ENCODE measurements at places on chromosomes 2 and 18.

DNA sequence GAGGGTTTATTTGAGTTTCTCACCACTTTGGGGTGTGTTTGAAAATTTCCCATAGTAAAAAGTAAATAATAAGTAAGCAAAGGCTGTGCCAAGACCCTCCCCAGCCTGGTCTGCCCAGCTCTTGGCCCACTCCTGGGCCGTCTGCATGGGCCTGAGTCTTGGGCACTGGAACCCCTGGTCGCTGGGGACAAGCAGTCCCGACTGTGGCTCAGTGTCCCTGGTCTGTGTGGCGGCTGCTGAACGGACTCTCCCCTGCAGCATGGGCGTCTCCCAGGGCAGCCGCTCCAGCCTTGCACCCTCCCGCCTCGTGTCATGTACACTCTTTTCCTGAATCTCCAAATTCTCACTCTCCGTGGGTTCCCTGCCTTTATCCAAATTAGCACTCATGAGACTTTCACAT is 7.2 kb upstream of the ASPRV1 start:
- no peak for DNase-seq

DNA sequence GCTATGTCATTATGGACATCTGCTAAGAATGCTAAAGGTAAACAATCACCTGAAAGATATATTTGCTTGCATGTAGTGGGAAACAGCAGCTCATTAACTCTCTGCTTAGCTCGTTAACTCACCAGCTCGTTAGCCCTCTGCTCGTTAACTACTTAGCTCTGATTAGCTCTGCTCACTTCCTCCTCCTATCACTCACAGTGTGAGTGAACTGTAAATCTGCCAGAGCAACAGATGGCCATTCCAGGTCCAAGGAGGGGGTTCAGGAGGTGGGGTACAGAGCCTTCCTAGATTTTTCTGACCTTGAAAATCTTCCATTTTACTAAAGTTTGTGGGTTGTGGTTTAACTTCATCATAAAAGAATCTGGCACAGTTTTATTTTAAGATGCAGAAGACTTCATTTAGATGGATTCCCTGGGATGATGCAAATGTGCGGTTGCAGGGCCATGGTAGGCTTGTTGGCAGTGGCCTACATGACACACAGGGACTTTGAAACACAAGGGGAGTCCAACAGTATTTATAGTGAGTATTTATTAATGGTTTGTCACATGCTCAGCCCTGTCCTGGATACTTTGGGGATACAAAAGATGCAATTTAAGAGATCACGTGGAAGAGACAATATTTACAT is 1633.7 kb upstream of the CELF4 start:
- no peak for DNase-seq

DNA sequence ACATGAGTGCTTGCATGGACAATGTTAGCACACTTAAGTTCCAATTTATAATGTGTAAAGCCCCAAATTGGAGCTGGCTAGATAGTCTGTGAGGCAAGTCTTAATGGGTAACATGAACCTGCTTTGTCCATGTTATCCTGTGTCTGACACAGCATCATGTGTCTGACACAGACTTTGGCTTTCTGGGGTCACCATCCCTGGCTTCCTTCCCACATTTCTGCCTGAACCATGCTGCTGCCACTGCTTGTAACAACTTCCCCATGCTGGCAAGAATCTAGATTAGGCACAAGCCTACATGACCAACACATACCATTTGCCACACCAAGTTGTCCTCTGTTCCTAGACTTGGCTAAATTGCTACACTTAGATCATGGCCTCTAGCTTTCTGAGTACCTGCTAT is 49.8 kb upstream of the ZBTB7C start:
- no peak for DNase-seq

GRCh38 chr2:10233131-10234012 is 69.3 kb upstream of the HPCAL1 start:
- DNase-seq, result no peak

- no peak for DNase-seq
Observed at GRCh38 chr2:216082117-216082711, 495 bp downstream of the TMEM169 start.

GRCh38 chr18:12701161-12701560 is 1.4 kb downstream of the CEP76 start:
- DNase-seq, result no peak

- no peak for DNase-seq
Observed at GRCh38 chr2:54503828-54504227, 47.7 kb downstream of the SPTBN1 start.

- no peak for DNase-seq
Observed at GRCh38 chr2:46967990-46968647, 52.5 kb upstream of the MCFD2 start.

GRCh38 chr18:79664525-79665125 is 15.0 kb upstream of the CTDP1 start:
- DNase-seq, result no peak

DNA sequence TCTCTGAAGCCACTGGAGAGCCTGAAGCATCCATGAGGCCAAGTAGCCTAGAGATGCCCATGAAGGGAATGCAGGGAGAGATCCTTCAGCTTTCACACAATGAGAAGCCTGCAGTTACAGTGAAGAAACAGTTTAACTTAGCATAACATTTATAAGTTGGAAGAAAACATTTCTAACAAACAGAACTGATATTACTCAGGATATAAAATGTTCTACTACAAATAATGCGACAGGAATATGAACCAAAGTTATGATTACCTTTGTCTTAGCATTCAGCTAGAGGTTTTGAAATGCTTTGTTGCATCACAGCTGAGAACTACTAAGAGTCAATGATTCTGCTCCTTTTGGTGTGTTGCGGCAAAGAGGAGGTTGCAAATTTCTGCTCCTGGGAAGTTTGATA is 6.9 kb upstream of the KYNU start:
- no peak for DNase-seq

GRCh38 chr2:170932166-170932565 is 3.1 kb downstream of the GORASP2 start:
- DNase-seq, result no peak

DNA sequence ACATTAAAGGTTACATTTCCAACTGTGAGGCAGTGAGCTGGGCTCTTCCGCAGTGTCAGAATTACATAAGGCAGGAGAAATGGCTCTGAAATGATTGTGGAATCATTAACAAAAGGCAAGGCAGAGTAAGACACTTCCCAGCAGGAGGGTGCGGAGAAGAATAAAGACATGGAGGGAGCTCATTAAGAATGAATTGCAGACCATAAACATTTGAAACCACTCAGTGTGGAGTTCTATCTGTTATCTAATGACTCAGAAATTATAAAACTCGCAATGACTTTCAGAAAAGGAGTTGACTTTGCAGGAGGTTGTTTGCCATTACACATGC is 77.0 kb downstream of the SMIM21 start:
- DNase-seq, result no peak

DNA sequence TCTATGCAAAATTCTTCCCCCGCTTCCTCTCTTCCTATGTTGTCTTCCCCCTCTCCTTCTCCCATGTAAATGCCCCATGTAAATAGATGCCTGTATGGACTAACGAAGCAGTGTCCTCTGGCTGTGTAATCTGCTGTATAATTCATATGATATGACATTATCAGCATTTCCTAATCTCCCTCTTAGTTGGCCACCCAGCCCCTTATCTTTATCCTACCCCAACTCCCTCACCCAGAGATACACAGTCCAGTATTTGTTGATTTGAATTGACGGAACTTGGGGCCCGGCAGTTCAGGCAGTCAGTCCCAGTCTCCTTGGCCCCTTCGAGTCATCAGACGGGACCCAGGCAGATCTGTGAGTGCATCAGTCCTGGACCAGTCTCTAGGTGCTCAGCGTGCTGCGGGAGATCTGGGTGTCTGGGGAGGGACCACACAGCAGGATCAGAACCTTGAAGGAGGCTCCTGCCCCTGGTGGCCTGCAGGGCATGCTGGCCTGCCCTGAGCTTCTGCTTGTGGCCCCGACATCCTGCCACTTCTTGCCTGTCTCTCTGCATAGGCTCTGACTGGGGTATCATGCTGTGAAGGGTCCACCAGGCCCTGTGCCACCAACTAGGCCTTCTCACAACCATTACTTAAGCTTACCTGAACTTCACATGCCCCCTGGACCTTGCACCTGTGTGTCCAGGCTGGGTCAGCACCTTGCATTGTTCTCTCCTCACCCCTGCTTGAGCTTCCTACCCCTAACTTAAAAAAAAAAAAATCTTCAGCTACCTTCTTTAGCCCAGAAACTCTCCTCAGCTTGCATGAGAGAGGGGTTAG is 88.1 kb upstream of the ATL2 start:
- DNase-seq, result no peak

DNA sequence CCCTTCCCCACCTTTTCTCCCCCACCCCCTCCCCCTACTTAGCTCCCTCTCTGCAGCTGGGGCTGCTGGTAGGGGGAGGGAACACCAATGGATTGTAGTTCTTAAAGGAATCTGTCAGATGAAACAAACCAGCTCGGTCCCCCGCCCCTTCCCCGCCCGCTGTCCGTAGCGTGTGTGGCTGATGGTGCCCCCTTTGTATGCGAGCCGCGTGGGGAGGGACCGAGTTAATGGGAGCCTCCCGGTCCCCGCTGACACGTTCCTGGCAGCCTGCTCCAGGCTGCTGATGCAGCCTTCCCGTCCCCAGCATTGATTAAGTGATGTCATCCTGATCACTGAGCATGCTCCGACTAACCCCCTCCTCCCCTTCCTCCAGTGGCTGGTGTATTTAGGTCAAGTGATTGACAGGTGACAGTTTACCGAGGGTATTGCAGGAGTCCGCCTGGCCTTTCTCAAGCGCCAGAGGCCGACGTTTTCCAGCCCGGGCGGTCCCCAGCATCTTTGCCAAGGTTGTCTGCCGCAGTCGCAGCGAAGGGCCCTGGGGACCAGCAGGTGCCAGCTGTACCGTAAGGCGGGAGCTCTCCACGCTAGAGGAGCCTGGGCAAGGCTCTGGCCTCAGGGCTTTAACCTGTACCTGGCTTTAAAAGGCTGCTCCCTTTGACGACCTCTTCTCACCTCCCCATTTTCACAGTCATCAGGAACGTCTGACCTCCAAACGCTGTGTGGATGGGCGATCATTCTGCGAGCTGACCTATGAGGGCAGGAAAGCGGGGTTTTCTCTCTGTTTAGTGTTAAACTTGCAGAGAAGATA is 1.8 kb downstream of the KIF5C start:
- DNase-seq, result no peak

GRCh38 chr18:48053881-48054816 is 123.7 kb upstream of the SMAD2 start:
- no peak for DNase-seq

DNA sequence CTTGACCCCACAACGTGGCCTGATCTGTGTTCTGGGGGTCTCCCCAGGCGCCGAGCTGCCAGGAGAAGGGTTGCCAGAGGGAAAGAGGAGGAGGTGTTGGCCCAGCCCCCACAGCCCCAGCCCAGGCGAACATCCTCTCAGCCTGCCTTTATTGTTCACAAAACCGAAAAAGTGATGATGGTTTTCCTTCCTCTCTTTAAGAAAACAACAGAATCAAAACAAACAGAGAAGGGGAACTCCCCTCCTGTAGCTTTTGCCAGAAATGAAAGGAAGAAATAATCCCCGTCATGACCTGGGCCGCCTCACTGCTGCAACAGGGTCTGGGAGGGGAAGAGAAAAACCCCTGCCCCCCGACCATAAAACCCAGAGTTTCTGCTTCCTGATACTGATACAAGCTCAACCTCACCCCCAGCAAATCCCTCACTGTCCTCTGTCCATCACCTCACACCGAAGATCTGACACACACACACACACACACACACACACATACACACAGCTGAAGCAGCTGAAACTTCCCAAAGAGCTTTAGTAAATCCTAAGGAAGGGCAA is 52.0 kb downstream of the ZFP36L2 start:
- peak; percentile 78 for DNase-seq

DNA sequence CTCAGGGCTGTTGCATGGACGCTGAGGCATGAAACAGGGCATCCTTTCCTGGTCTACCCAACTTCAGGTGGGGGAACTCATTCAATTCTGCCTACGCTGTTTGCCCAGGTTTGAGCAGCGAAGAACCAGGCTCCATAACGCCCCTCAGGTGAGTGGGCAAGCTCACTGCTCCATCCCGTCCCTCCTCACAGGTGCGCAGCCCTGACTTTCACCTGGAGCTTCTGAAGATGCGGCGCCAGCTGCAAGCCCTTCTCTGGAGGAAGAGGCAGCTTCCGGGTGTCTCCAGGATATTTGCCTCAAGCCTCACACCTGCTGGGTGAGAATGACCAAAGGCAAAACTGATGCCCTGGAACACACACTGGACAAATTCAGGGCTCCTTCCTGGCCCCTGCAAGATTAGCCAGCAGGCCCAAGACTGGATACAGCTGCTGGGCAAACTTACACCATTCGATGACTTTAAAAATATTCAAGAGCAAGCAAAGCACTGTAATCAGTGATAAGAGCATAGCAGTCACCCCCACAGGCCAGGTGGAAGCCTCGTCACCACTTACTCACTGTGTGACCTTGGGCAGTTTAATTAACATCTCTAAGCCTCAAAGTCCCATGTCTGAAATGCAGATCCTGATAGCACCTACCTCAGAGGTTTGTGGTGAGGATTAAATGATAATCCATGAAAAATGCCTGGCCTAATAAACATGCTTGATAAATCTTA is 97.7 kb downstream of the GYPC start:
- DNase-seq, result no peak

GRCh38 chr2:69499242-69499641 is 62.0 kb upstream of the NFU1 start:
- peak; percentile 24 for DNase-seq

GRCh38 chr18:23422751-23423418 is 30.2 kb upstream of the RIOK3 start:
- no peak for DNase-seq

GRCh38 chr2:166637051-166637450 is 143.0 kb upstream of the SCN7A start:
- no peak for DNase-seq

- DNase-seq, result no peak
Observed at GRCh38 chr2:145800151-145801091, 1280.5 kb upstream of the ZEB2 start.

Measured in memory B cell (primary cell).